ENCODE measurements at places on chromosomes 7 and 10.

DNA sequence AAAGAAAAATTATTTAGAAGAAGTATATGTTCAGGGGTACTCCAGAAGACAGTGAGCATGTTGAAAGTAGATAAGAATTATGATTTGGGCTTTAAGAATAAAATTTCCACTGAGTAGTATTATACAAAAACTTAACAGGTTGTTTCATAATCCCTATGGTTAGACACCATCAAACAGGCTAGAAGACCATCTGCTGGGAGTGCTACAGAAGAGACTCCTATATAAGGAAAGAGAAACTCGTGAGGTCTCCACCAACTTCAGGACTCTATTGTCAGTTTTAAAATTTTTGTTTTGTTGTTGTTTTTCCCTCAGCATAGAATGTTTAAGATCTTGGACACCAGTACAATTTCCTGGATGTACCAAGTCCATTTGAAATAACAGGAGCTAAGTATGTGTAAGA lies 13.1 kb downstream of the DNAJC1 start:
- no peak overlapping the region for H3K27ac ChIP-seq
- no peaks in the 10 kb centered on the region for H3K36me3 ChIP-seq
- DNase-seq, result no peak
- H3K4me3 ChIP-seq, result no peak overlapping the region
- H3K27me3 ChIP-seq, result no peaks in the 10 kb centered on the region

DNA sequence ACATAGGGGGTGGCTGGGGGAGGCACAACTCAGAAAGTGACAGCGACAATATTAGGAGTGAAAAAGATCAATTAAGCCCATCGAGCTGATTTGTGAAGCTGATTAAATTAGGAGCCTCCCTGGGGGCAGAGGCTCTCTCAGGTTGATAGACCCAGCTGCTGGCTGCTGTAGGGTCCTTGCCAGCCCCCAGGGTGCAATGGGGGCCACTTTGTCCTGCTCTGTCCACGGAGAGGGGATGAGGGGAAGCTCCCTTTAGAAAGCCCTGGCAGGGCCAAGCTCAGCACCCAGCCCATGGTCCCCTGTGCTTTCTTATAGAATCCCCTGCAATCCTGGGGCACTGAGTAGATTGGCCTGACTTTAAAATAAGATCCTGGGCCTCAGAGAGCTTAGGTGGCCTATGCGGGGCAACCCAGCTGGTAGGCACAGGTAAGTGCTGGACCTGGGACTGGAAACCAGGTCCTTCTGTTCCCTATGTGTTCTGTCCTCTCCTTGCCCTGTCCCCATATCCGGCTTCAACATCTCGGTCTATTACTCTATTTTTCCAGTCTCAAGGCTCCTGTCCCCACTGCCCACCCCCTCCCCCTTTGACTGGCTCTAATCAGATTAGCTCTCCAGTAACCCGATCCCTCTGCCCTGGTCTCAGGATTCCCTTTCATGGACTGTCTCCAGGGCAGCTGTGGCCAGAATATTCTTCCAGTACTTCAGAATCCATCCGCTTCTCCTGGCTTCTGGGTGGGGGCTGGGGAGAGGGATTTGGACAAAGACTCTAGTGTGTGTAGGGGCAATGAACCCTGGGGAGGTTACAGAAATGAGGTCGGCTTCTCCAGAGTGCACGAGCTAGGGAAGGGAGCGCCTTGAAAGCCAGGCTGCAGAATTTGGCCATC lies 259.6 kb downstream of the RPS24 start:
- no peak for DNase-seq

- H3K27me3 ChIP-seq, result no peaks in the 10 kb centered on the region
- H3K27ac ChIP-seq, result no peak overlapping the region
- no peak for DNase-seq
- no peak overlapping the region for H3K4me3 ChIP-seq
- H3K36me3 ChIP-seq, result no peaks in the 10 kb centered on the region
These were observed 142.6 kb downstream of the PLXDC2 start for GRCh38 chr10:19958787-19959186.

GRCh38 chr10:86858011-86858410 lies 99.4 kb downstream of the MMRN2 start:
- no peak overlapping the region for H3K27ac ChIP-seq
- H3K4me1 ChIP-seq, result no peaks in the 10 kb centered on the region
- no peak for DNase-seq
- H3K36me3 ChIP-seq, result no peaks in the 10 kb centered on the region
- H3K4me3 ChIP-seq, result no peak overlapping the region

DNA sequence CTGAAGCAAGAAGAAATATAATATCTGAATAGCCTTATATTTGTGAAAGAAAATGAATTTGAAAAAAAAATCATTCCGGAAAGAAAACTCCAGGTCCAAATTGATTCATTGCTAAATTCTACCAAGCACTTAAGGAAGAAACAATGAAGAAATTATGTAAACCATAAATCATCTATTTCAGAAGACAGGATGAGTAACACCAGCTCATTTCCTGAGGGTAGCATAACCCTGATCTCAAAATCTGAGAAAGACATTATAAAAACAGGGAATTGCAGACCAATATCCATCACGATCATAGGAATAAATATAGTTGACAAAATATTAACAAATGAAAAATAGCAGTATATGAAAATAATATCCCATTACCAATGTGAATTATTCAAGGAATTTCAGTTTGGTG lies 70.1 kb upstream of the RAB18 start:
- no peak for DNase-seq
- H3K4me1 ChIP-seq, result no peaks in the 10 kb centered on the region
- no peaks in the 10 kb centered on the region for H3K36me3 ChIP-seq
- H3K4me3 ChIP-seq, result no peak overlapping the region
- H3K27ac ChIP-seq, result no peak overlapping the region
- no peaks in the 10 kb centered on the region for H3K27me3 ChIP-seq

GRCh38 chr10:114024876-114025610 lies 18.6 kb upstream of the ADRB1 start:
- H3K27me3 ChIP-seq, result no peaks in the 10 kb centered on the region
- H3K4me3 ChIP-seq, result no peak overlapping the region
- DNase-seq, result no peak
- H3K4me1 ChIP-seq, result peaks cover 27% of the 10 kb centered on the region
- H3K27ac ChIP-seq, result peak overlapping the region; percentile 91

All from Panc1 (cell line).